ENCODE measurements at places on chromosomes 13 and 19. TPM values are rescaled to one million over a fixed set of nuclear protein-coding genes. Genes with fewer than 3 reads are reported as not detected.

The CGB3 gene
- not detected for total RNA-seq

The KLK14 gene
- not detected for total RNA-seq

The C13orf42 gene
- total RNA-seq = not detected

The ZNF761 gene
- 12.5 TPM for total RNA-seq

The CCDC8 gene
- total RNA-seq = 4.6 TPM

The IL11 gene
- not detected for total RNA-seq

The VSIG10L gene
- total RNA-seq = 2.1 TPM

The ZNF121 gene
- total RNA-seq = 24.3 TPM

The ISOC2 gene
- total RNA-seq = 103 TPM

The CD33 gene
- total RNA-seq = 2.5 TPM

DNA sequence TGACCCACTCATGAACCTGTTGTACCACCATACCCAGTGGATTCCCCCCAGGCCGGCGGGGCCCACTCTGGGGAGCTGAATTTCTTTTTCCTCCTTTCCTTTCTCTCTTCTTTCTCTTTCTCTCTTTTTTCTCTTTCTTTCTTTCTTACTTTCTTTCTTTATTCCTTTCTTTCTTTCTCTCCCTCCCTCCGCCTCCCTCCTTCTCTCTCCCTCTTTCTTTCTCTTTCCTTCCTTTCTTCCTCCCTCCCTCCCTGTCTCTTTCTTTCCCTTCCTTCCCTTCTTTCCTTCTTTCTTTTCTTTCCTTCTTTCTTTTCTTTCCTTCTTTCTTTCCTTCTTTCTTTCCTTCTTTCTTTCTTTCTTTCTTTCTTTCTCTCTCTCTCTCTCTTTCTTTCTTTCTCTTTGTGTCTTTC, 327.7 kb downstream of the ZNF536 start:
- no peaks in the 10 kb centered on the region for H3K4me1 ChIP-seq
- H3K4me3 ChIP-seq = no peak overlapping the region
- H3K36me3 ChIP-seq = no peaks in the 10 kb centered on the region
- no peak for DNase-seq
- H3K27me3 ChIP-seq = no peaks in the 10 kb centered on the region
- H3K27ac ChIP-seq = no peak overlapping the region

GRCh38 chr13:41028051-41028450, 8.9 kb upstream of the ELF1 start:
- H3K27ac ChIP-seq = no peak overlapping the region
- no peak for DNase-seq
- no peak overlapping the region for H3K4me3 ChIP-seq
- peaks cover 15% of the 10 kb centered on the region for H3K4me1 ChIP-seq
- no peaks in the 10 kb centered on the region for H3K27me3 ChIP-seq

DNA sequence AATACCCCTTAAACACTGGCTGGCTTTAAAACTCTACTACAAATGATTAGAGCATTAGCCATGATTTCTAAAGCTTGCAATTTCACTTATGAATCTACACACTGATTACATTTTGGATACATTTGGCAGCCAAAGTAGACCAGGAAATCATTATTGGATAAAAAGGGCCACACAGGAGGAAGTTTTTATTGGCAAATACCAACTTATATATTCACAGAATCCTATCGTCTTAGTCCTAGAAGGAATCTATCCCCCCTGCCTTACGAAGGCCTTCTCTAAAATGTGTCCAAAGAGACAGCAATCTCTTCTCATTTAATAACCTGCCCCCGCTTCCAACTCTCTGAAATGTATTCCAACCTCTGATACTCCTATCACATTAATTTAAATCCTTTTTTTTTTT, 52.5 kb downstream of the KLF5 start:
- no peaks in the 10 kb centered on the region for H3K27me3 ChIP-seq
- no peak overlapping the region for H3K27ac ChIP-seq
- H3K4me1 ChIP-seq = no peaks in the 10 kb centered on the region

GRCh38 chr19:53552001-53552721, 14.2 kb downstream of the ZNF331 start:
- DNase-seq = no peak
- H3K36me3 ChIP-seq = no peaks in the 10 kb centered on the region
- no peak overlapping the region for H3K4me3 ChIP-seq
- no peaks in the 10 kb centered on the region for H3K27me3 ChIP-seq
- no peak overlapping the region for H3K27ac ChIP-seq

- H3K4me3 ChIP-seq = peak overlapping the region; percentile 17
- no peak overlapping the region for H3K27ac ChIP-seq
- DNase-seq = no peak
- no peaks in the 10 kb centered on the region for H3K36me3 ChIP-seq
Measured at GRCh38 chr19:55368701-55369563, 1.3 kb downstream of the IL11 start.

DNA sequence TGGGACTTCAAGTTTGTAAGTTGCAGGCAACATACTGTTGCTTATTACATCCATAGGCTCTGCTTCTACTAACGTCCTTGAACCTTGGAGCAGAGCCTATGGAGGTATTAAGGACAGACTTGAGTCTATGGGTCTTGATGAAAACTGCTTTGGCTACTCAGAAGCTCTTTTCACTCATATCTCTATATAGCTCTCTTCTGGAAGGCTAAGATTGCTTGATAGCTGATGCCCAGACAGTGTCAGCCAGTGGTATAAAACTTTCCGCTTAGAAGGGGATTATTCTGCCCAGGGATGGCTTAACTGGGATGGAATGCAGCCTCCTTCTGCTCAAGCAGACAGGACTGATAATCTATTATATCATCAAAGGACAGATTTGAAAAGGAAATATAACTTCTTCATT, 25.6 kb upstream of the ESD start:
- no peaks in the 10 kb centered on the region for H3K4me1 ChIP-seq
- H3K36me3 ChIP-seq = no peaks in the 10 kb centered on the region
- H3K27ac ChIP-seq = no peak overlapping the region
- no peak for DNase-seq

GRCh38 chr13:43572656-43573360, 214.0 kb downstream of the ENOX1 start:
- peaks cover 30% of the 10 kb centered on the region for H3K4me1 ChIP-seq
- peak overlapping the region; percentile 32 for H3K27ac ChIP-seq
- no peak for DNase-seq
- H3K4me3 ChIP-seq = no peak overlapping the region

- no peak overlapping the region for H3K27ac ChIP-seq
- H3K4me3 ChIP-seq = no peak overlapping the region
- peaks cover 15% of the 10 kb centered on the region for H3K36me3 ChIP-seq
- H3K27me3 ChIP-seq = peaks cover 48% of the 10 kb centered on the region
- no peak for DNase-seq
- peaks cover 17% of the 10 kb centered on the region for H3K4me1 ChIP-seq
Measured at GRCh38 chr19:995051-995827, 5.0 kb upstream of the GRIN3B start.

GRCh38 chr19:58560921-58561320, 2.5 kb upstream of the UBE2M start:
- no peak overlapping the region for H3K27ac ChIP-seq
- peaks cover 9% of the 10 kb centered on the region for H3K36me3 ChIP-seq
- peak; percentile 59 for DNase-seq
- no peak overlapping the region for H3K4me3 ChIP-seq
- H3K4me1 ChIP-seq = peaks cover 48% of the 10 kb centered on the region
- H3K27me3 ChIP-seq = no peaks in the 10 kb centered on the region

- H3K4me1 ChIP-seq = no peaks in the 10 kb centered on the region
- H3K27ac ChIP-seq = peak overlapping the region; percentile 81
- no peak overlapping the region for H3K4me3 ChIP-seq
- H3K27me3 ChIP-seq = no peaks in the 10 kb centered on the region
Measured at GRCh38 chr13:51240178-51240577, 18.0 kb downstream of the FAM124A start.

GRCh38 chr19:990119-990571, 6.0 kb downstream of the WDR18 start:
- no peaks in the 10 kb centered on the region for H3K4me1 ChIP-seq
- H3K36me3 ChIP-seq = peaks cover 68% of the 10 kb centered on the region
- no peak for DNase-seq
- no peak overlapping the region for H3K4me3 ChIP-seq

GRCh38 chr19:36060430-36060829, 5.7 kb downstream of the WDR62 start:
- DNase-seq = no peak
- H3K27me3 ChIP-seq = no peaks in the 10 kb centered on the region
- H3K4me3 ChIP-seq = no peak overlapping the region
- no peaks in the 10 kb centered on the region for H3K4me1 ChIP-seq
- no peak overlapping the region for H3K27ac ChIP-seq

DNA sequence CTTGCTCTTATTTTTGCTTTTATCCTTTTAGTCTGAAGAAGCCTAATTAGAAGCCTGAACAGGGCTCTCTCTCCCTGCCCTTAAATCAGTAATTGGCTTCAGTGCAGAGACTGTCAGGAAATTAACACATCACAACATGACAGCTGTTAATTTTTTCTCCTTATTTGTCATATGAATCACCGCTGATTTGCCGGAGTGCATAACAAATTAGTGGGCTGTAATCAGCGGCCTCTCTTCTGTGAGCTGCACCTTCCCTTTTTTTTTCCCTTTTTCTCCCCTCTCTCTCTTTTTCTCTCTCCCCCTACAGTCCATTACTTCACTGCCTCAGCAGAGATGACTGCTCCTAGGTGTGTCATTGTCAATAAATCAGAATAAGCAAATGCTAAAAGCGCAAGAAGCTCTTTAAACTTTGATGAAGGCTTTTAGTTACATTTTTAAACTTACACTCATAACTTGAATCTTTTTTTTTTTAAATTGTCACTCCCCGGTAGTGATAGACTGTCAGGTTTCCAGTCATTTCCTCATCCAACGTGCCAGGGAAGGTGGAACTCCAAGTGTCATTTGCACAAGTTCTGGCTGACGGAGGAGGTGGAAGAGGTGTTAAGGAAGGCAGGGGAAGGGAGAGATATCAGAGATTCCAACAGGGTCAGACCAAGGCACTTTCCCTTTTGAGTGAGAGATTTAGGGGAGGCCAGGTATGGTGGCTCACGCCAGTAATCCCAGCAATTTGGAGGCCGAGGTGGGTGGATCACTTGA, 197.1 kb upstream of the TSHZ3 start:
- DNase-seq = no peak
- no peak overlapping the region for H3K27ac ChIP-seq
- no peaks in the 10 kb centered on the region for H3K27me3 ChIP-seq
- no peak overlapping the region for H3K4me3 ChIP-seq

GRCh38 chr19:29804493-29804892, 7.3 kb upstream of the CCNE1 start:
- DNase-seq = no peak
- no peaks in the 10 kb centered on the region for H3K36me3 ChIP-seq
- H3K4me3 ChIP-seq = no peak overlapping the region

- no peak overlapping the region for H3K27ac ChIP-seq
- H3K27me3 ChIP-seq = no peaks in the 10 kb centered on the region
- DNase-seq = no peak
- peaks cover 54% of the 10 kb centered on the region for H3K36me3 ChIP-seq
- H3K4me3 ChIP-seq = no peak overlapping the region
Measured at GRCh38 chr13:36950920-36951319, 30.9 kb upstream of the SMAD9 start.

DNA sequence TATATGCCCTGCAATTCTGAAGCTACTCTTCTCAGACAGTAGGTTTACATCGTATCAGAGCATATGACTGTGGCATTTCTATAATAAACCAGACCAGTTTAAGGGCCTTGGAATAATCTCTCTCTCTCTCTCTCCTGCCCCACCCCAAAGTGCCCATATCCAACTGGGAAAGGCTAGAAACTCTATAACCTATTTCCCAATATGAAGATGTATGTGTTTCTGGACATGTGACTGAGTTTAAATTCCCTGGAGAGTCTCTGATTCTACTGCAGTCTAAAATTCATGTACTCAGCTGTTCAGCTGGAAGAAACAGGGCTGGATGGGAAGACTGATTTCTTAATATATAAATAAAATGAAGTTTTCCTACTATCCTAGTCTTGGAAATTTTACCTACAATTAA, 91.9 kb upstream of the MBNL2 start:
- no peaks in the 10 kb centered on the region for H3K27me3 ChIP-seq
- H3K27ac ChIP-seq = no peak overlapping the region
- peaks cover 11% of the 10 kb centered on the region for H3K4me1 ChIP-seq
- no peak for DNase-seq
- H3K4me3 ChIP-seq = no peak overlapping the region

- no peak overlapping the region for H3K4me3 ChIP-seq
- no peaks in the 10 kb centered on the region for H3K27me3 ChIP-seq
- no peaks in the 10 kb centered on the region for H3K4me1 ChIP-seq
- peaks cover 17% of the 10 kb centered on the region for H3K36me3 ChIP-seq
Measured at GRCh38 chr19:20197747-20198146, 30.7 kb downstream of the ZNF486 start.

- peak; percentile 97 for DNase-seq
- H3K4me1 ChIP-seq = no peaks in the 10 kb centered on the region
- peak within 1 kb of the TSS; percentile 88 for H3K4me3 ChIP-seq
- no peaks in the 10 kb centered on the region for H3K27me3 ChIP-seq
- peaks cover 21% of the 10 kb centered on the region for H3K36me3 ChIP-seq
Measured at GRCh38 chr19:57947419-57948134, at the start of gene ZNF256. Gene ZNF256 (minus strand): TSS chr19:57947706. CDS start chr19:57947474, 232 bp downstream.

DNA sequence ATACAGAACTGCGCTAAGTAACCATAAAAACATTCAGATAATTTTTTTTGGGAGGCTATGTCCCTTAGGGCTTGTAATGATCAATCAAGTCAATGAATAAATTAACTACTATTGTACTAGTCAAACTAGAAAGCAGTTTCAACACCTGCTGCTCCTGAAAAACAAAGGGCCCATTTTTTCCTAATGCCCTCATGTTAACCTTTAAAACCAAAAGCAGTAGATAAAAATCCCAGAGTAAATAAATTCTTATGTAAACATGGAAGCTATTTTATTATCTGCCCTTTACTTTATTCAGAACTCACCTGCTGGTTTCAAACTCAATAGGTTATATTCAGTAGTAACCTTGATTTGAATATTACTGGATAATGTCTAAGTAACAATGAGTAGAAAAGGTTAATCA, 159.5 kb upstream of the STARD13 start:
- no peaks in the 10 kb centered on the region for H3K27me3 ChIP-seq
- peak overlapping the region; percentile 58 for H3K27ac ChIP-seq
- no peak overlapping the region for H3K4me3 ChIP-seq
- H3K4me1 ChIP-seq = no peaks in the 10 kb centered on the region
- H3K36me3 ChIP-seq = no peaks in the 10 kb centered on the region
- DNase-seq = no peak

DNA sequence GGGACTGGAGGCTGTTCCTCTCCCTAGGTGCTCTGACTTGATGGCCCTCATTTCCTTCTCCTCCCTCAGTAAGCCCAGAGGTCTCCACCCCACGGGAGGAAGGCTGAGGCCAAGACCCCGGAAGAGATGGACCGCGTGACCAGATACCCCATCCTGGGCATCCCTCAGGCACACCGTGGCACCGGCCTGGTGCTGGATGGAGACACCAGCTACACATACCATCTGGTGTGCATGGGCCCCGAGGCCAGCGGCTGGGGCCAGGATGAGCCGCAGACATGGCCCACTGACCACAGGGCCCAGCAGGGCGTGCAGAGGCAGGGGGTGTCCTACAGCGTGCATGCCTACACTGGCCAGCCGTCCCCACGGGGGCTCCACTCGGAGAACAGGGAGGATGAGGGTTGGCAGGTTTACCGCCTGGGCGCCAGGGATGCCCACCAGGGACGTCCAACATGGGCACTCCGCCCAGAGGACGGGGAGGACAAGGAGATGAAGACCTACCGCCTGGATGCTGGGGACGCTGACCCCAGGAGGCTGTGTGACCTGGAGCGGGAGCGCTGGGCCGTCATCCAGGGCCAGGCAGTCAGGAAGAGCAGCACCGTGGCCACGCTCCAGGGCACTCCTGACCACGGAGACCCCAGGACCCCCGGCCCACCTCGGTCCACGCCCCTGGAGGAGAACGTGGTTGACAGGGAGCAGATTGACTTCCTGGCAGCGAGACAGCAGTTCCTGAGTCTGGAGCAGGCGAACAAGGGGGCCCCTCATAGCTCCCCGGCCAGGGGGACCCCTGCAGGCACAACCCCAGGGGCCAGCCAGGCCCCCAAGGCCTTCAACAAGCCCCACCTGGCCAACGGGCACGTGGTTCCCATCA, 6.1 kb downstream of the MISP start:
- H3K27me3 ChIP-seq = peaks cover 8% of the 10 kb centered on the region
- H3K27ac ChIP-seq = no peak overlapping the region
- no peaks in the 10 kb centered on the region for H3K4me1 ChIP-seq
- no peak for DNase-seq
